ENCODE measurements at places on chromosomes 16 and 17. TPM values are rescaled to one million over a fixed set of nuclear protein-coding genes. Genes with fewer than 3 reads are reported as not detected.
A peak's percentile ranks its signal among the peaks of the same experiment; 100 is the strongest.

DNA sequence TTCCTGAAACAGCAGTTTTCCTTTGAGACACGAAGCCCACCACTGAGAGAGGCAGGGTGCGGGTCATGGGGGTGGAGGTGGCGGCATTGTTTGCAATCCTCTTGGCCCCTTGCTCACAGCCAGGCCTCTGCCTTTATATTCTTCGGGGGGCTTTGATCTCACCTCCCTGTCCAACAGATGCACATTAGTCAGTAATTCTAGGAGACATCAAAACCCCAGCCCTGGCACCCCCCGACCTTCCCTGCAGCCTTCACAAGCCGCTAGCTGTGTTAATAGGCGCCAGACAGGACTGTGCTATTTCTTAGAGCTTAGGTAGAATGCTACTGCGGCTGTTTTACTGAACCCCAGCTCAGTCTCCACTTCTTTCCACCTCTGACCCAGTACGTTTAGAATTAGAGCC lies 212.6 kb downstream of the RBFOX1 start:
- no peak for DNase-seq

DNA sequence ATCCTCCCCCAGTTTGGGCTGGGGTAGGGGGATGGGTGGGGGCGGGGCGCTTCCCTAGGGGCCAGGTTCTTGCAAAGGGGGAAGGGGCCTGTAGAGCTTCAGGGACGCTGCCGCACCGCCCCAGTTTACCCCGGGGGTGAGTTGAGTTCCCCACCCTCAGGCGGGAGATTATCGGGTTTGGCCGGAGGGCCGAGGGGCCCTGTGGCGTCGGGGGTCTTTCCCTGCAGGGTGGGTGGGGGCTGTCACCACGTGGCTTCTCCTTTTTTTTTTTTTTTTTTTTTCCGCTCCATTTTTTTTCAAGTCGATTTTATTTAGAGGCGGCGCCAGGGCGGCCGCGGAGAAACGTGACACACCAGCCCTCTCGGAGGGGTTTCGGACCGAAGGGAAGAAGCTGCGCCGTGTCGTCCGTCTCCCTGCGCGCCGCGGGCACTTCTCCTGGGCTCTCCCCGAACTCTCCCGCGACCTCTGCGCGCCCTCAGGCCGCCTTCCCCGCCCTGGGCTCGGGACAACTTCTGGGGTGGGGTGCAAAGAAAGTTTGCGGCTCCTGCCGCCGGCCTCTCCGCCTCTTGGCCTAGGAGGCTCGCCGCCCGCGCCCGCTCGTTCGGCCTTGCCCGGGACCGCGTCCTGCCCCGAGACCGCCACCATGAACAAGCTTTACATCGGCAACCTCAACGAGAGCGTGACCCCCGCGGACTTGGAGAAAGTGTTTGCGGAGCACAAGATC lies at the start of gene IGF2BP1:
Gene IGF2BP1, plus strand, starts transcription at position 283 of the 724 bp plus-strand sequence. Its CDS starts 361 bp downstream, at position 644.
- no peak for DNase-seq

GRCh38 chr16:65728167-65728566 lies 606.3 kb upstream of the CDH11 start:
- DNase-seq: no peak

GRCh38 chr16:66263973-66264310 lies 102.5 kb upstream of the CDH5 start:
- DNase-seq: no peak

GRCh38 chr17:49858796-49859195 lies 10.9 kb upstream of the TAC4 start:
- no peak for DNase-seq

- DNase-seq: no peak
Observed at GRCh38 chr16:62711797-62712196, 675.6 kb upstream of the CDH8 start.

DNA sequence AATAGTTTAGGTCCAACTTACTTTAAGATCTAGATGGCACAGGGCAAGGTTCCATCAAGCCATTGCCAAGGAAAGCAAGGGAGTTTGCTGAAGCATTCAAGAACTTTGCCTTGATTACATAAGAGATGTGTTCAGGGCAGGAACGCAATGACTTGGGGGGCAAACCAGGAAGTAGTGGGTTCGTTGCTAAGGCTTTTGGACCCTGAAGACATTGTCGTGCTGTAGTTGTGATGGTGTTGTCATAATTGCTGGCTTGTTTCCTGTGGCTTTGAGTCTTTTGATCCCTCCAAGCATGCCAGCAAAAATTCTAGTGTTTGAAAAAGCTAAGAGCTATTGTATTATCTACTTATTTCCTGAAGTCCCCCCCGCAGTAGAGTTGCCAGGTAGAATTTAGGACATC lies 70.7 kb upstream of the HNF1B start:
- DNase-seq: no peak

GRCh38 chr17:80789356-80789902 lies 202.2 kb upstream of the CHMP6 start:
- peak; percentile 64 for DNase-seq

DNA sequence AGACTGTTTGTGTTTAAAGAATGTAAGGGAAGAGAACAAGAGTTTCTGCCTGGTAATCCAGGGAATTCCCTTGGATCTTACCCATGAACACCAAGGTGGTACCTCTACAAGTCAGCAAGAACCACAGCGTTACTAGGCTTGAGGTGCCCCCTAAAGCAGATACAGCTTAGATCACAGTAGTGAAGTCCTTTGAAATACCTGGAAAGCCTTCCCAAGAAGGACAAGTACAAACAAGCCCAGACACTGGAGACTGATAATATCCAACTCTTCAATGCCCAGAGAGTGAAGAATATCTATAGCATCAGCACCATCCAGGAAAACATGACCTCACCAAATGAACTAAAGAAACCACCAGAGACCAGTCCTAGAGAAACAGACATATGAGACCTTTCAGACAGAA lies 3.8 kb upstream of the APPBP2 start:
- no peak for DNase-seq

- no peak for DNase-seq
Observed at GRCh38 chr17:56679115-56679776, 85.7 kb downstream of the NOG start.

DNA sequence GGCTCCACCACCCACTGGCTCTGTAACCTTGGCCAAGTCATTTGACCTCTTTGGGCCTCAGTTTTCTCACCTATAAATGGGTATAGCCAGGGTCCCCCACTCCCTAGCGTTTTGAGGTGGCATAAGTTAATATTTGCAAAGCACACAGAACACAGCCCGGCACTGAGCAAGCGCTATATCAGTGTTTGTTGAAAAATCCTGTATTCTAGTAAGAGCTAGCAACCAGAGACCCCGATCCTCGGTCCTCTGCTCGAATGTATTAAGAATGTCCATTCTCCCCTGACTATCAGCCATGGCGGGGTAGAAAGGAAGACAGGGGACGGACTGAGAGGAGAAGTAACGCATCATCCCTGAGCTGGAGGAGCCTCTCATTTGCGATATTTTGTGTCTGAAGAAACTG lies 131.2 kb downstream of the IRF8 start:
- DNase-seq: no peak

DNA sequence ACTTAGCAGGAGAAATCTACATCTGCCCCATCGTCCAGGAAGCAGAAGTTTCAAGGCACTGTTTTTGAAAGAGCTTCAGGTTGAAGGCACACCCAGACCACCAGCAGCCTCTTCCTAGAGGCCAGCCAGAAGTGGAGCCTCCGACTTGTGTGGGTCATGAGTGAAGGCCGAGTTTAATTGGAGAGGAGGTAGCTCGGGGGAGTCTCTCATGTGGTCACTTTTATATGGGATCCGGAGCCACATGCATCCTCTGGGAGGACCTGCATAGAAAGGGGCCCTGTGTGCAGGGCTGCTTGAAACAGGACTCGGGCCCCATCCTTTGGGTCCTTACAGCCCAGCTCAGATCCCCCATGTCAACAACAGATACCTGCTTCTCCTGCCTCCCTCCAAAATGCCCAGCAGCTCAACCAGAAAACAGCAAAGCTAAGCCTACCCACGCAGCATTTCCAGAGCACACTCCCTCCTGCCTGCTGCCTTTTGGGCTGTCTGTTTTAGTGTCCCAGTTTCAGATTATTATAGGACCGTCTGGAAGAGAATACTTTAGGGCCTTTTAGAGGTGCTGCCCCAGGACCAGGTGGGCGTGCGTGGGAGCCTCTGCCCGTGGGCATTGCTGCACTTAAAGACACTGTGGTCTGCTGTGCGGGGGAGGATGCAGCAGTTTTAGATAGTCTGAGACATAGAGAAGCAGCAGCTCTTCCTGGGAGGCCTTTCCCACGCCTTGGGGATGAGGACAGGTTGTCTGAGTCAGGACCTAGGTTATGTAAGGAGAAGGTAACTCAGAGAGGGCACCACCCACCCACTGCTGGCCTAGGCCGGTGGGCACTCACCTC lies 29.5 kb downstream of the MPRIP start:
- no peak for DNase-seq

GRCh38 chr16:81633680-81634379 lies 145.3 kb upstream of the PLCG2 start:
- no peak for DNase-seq

GRCh38 chr16:14365200-14365851 lies 264.7 kb downstream of the PARN start:
- DNase-seq: no peak

DNA sequence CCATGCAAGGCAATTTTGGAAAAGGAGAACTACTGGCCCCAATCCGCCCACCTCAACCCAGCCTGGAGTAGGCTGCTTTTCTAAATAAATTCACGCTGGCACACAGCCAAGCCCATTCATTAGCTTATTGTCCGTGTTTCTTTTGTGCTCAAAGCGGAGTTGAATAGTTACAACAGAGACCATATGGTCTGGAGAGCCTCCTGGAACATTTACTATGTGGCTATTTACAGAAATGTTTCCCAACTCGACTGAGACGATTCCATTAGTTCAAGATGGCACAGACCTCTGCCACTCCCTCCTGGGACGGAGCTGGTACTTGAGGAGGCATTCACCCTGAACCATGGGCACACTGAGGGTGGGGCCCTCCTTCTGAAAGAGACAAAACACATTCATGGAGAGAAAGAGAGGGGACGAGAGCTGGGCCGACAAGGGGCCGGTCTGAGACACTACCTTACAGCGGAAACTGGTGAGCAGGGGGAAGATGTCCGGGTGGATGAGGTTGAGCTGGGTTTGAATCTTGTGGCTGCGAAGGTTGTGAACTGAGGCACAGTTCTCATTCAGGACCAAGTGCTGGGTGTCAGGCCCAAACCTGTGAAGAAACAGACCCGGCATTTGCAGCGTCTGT lies 15.7 kb downstream of the ELAC2 start:
- DNase-seq: no peak

GRCh38 chr16:12155235-12155634 lies 178.7 kb downstream of the SNX29 start:
- no peak for DNase-seq

DNA sequence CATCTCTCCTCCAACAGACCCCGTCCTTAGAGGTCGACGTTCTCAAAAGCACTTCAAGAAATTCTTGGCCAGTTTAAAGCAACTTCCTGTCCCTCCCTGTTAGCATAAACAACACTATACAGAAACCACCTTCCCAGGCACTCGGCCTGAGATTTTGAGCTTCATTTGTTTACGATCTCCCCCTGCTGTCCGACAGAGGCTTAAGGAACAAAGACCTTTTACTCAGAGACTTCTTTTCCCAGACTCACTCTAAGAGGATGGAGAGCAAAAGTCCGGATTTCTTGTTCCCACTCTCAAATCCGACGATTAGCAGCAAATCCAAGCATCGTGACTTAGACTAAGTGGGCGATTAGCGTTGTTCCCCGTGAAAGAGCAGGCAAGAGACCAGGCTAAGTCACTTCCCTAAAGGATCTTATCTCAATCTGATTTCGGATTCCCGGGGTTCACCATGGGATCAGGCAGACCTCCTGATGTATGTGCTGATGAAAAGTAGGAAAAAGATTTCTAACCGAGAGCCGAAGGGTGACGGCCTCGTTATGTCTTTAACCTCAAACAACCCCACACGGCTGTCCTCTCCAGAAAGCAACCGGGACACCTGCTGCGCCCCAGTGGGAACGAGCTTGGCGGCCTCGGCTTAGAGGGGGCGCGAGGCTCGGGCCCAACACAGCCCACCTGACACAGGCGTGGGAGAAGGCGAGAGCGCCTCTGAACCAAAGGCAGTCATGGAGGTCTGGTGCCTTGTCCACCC lies 598 bp downstream of the INPP5K start:
- peak; percentile 70 for DNase-seq

DNA sequence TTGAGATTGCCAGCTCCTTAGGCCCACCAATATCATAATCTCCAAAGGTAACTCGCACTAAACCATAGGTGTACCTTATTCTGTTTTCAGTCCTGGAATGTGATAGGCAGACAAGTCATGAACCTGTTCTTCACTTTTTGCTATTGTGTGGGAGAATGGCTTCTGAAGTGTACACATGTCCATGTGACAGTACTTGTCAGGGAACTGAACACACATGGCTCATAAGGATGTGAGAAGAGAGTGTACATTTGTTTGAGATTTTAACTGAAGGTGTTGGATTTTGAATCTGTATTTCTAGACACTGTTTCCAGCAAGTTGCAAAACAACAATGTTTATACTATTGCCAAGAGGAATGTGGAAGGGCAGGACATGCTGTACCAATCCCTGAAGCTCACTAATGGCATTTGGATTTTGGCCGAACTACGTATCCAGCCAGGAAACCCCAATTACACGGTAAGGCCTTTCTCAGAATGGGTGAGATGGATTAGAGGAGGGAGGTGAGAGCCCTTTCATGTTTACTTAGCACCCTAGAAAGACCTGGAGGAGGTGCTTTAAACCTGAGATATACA lies 14.5 kb upstream of the RASL10B start:
- DNase-seq: no peak

GRCh38 chr17:81239714-81240555 lies 817 bp downstream of the NDUFAF8 start:
- no peak for DNase-seq

DNA sequence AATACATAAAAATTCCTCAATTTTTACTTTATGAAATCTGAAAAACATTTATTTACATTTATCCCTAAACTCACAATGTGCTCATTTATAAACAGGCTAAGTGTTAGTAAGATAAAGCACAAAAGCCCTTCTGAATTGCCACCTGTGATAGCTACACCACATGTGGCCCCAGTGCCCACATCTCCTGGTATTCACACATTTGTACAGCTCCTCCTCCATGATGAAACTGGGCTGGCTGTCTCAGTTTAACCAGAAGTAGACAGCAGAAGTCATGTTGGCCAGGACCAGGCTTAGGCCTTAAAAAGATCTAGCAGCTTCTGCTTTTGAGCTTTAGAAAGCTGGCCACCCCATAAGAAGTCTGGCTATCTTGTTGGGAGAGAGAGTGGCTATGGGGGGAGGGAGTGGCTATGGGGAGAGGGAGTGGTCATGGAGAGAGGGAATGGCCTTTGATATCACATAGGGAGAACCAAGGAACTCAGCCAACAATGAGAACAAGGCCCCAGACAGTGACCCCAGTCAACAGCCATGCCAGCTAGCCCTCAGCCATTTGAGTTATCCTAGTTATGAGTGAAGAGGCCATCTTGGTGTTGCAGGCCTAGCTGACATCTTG lies 47.4 kb downstream of the CEP95 start:
- no peak for DNase-seq

Gene SOCS7
- 12.8 TPM for total RNA-seq

Gene CACNG4
- total RNA-seq: 0.08 TPM

Gene TP53TG3C
- total RNA-seq: not detected

Gene C16orf96
- total RNA-seq: 0.05 TPM

Data from GM12878 (cell line).